NCI-H1417 treated with DMSO at 0.1 percent for 48 hours (cell line): ENCODE measurements at places on chromosomes 5 and 9.

- peak; percentile 78 for DNase-seq
Observed at GRCh38 chr5:13843175-13843846, 101.2 kb downstream of the DNAH5 start.

DNA sequence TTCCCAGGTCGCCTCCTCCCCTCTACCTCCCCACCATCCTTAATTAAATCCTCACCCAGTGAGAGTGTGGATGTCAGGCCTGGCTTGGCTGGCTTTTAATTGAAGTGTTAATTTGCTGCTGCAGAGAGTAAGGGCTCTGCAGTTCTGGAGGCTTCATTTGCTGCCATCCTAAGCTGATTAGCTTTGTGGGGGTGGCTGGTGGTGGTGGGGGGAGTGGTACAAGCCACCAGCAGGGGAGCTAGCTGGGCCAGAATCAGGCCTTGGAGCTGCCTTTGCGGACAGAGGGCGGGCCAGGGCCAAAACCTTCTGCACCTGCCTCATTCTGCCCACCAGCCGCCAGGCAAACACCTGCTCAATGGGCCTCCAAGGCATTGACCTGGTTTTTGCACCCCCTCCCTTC, 26.8 kb upstream of the TIFAB start:
- no peak for DNase-seq

GRCh38 chr5:178465228-178465860, 124.8 kb downstream of the COL23A1 start:
- no peak for DNase-seq

DNA sequence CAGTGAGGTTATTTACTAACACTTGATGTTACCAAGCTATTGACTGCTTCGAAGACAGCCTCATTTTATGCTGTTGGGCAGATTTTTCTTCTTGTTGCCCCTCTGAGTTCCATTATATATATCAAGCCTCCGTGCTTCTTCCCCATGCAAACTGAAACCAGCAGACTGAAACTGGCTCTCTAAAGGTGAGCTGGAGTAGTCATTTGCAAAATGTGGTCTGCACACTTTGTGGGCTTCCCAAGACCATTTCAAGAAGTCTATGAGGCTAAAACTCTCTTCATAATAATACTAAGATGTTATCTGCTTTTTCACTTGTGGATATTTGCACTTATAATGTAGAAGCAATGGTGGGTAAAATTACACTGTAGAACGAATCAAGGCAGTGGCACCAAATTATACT, 13.9 kb downstream of the SLC36A1 start:
- no peak for DNase-seq

GRCh38 chr5:61120534-61120933, 41.7 kb downstream of the SMIM15 start:
- DNase-seq: no peak

- DNase-seq: no peak
Observed at GRCh38 chr5:5592541-5592940, 170.1 kb downstream of the ICE1 start.

DNA sequence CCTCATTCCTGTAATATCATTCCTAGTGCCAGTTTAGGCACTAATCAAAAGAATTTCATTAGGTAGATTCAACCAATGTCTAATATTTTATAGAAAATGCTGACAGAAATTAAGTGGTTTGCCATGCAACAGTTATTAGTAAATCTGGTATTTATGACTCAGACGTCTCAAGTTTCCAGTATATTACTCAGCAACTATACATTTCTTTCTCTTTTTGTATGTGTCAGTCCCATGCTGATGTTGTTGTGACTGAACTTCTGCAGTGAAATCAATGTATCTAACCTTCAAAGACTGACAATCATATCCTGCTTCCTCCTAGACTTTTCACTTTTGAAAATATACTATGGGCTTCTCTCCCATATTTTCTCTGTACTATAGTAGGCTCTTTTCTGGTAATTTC, 822.5 kb downstream of the NR2F1-AS1 start:
- no peak for DNase-seq

GRCh38 chr5:6360323-6361072, 17.8 kb downstream of the MED10 start:
- DNase-seq: no peak

DNA sequence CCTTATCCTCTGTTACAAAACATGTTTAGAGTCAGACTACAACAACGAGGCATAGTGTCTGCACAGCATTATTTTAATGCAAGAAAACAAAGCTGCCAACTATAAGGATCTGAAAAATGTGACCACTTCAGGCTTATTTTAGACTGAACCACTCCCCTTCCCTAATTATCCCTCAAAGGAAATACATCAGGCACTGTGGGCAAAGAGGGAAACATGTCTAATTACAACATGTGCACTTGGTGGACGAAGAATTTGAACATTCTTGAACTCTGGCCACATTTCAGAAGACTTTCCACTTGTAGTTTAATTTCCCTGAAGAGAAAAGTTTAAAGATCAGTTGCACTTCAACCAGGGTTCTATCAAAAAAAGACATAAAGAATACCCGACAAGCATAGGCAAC, 3.8 kb downstream of the MTMR12 start:
- DNase-seq: no peak

DNA sequence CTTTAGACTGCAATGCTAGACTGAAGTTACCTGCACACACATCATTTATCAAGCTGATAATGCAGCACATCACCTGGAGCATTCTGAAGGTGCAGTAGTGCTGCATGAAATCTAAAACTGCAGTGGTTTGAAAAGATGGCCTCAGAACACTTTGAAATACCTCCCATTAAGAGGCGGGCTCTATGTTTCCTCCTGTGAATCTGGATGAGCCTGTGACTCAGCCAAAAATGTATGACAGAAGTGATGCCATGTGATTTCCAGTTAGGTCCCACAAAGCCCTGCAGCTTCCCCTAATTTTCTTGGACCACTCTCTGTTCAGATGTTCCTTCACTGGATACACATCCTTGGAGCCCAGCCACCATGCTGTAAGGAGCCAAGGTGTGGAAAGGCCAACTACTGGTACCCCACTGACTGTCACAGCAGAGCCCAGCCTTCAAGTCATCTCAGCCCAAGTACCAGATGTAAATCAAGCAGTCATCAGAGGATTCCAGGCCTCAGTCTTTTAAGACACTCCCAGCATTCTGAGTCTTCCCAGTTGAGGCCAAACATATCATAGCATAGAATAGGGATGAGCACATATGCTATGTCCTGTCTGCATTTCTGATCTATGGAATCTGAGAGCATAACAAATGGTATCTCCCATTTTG, 27.2 kb upstream of the DEPDC1B start:
- DNase-seq: no peak

DNA sequence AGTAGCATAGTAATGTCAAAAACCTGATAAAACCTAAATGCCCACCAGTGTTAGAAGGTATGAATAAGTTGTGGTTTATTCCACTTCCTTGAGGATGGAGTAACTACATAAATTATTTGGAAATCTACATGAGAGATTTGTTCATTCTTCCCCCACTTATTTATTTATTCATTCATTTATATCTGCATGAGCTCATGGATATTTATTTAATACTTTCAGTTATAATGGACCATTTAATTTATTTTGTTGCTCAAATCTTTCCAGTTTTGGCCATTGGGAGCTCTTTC, 223.8 kb upstream of the S1PR3 start:
- DNase-seq: no peak

- peak; percentile 5 for DNase-seq
Observed at GRCh38 chr5:64811050-64811640, 42.4 kb downstream of the CWC27 start.

- DNase-seq: no peak
Observed at GRCh38 chr9:136307215-136307750, 3.4 kb upstream of the CCDC187 start.

DNA sequence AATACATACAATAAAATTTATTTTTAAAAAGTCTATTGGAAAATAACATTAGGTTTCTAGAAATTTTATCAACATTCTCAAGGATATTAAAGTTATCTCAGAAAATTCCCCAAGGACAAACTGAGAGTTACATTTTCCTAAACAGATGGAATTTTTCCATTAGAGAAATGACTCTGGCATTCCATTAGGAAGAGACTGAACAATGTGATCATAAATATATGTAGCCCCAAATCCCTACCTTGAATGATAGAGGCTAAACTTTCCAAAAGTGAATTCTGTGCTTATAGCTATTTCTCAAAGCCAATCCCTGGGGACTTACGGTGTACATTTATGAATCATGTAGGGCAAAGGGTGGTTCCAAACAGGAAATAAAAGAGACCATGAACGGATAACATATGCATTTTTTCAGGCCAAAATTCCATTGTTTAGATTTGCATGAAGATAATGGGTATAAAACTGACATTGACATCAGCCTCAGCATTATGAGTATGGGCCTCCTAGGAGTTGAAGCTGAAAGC, 1181.0 kb upstream of the DMAC1 start:
- DNase-seq: no peak

DNA sequence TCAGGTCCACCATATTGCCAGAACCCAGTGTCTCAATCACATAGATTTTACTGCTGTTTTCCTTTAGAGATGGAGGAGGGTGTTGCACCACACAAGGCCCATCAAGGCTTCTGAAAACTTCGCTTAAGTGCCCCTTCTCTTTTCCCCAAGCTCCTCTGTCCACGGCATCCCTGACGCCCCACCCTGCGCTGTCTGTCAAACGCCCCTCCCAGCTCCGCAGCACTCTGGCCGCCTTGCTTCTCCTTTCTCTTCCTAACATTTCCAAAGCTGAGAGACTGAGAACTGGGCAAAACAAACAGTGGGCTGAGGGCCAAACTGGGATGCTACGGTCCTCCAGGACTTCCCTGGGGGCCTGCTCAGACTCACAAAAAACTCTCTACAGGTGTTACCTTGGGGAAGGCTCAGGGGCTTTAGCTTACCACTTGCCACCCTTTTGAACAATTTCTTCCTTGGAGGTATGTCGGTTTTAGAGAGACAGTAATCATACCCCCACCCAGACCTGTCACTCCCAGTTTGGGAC, 28.3 kb upstream of the ERGIC1 start:
- no peak for DNase-seq

GRCh38 chr5:35794684-35795375, 61.9 kb upstream of the IL7R start:
- no peak for DNase-seq

DNA sequence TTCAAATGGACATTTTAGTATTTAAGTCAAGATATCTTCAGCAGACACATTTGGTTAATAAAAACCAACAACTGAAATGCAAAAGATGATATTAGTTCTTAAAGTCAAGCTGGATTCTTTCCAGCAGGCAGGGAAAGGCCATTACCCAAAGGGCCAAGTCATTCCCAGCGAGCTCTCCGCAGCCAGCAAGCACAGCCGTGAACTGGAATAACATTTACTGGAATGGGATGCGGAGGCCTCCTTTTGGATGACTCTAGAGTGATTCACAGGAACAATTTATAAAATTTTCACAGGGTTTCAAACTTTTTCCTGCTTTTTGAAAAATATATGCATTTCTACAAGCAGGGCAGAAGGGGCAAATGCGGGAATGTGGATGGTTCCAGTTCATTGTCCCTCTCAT, 76.6 kb upstream of the DAB2 start:
- DNase-seq: no peak

- no peak for DNase-seq
Observed at GRCh38 chr5:151202381-151203139, 21.3 kb downstream of the CCDC69 start.

DNA sequence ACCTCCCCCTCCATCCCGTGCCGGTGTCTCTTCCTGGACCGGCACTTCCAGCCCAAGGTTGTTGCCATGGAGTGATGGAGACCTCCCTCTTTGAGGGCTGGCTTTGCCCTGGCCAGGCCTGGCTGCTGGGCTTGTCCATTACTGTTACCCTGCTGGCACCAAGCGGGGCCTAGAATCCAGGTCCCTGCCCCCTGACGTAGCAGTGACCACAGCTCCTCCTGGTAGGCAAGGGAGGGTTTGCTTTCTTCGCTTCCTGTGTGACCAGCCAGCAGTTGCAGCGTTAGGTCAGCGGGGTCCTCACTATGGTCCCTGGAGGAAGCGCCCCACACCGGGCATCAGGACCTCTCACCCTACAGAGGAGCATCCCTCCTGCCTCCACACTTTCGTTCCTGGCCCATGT, 146.7 kb upstream of the COL5A1 start:
- DNase-seq: no peak

- no peak for DNase-seq
Observed at GRCh38 chr5:173326501-173326960, 1.7 kb downstream of the STC2 start.

DNA sequence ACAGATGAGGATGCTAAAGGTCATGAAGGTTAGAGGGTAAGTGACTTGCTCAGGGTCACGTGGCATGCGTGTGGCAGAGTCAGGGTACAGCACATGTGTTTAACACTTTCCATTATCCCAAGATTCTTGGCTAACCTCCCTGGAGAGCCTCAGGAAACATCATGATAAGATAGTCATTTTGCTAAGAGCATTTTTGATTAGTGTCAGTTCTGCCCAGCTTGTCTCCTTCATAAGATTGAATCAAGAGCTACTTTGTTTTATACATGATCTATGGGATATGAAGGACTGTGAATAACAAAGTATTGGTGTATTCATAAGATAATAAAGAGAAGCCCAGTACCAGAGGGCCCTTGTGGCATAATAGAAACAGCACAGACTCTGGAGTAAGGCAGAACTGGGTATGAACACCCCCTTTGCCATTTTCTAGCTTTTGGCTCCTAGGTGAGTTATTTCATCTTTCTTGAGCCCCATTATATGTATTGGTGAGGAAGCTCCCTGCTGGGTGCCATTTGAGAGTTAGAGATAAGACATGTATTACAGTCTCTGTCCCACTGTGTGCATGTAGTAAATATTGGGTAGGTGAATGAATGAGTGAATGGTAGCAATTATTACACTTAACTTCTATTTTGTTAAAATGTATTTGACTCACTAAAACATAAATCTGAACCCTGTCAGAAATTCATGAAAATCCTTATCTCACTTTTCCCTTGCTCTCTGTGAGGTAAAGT, 16.1 kb downstream of the PTPDC1 start:
- no peak for DNase-seq

- no peak for DNase-seq
Observed at GRCh38 chr5:58012102-58012501, 447.8 kb downstream of the PLK2 start.

DNA sequence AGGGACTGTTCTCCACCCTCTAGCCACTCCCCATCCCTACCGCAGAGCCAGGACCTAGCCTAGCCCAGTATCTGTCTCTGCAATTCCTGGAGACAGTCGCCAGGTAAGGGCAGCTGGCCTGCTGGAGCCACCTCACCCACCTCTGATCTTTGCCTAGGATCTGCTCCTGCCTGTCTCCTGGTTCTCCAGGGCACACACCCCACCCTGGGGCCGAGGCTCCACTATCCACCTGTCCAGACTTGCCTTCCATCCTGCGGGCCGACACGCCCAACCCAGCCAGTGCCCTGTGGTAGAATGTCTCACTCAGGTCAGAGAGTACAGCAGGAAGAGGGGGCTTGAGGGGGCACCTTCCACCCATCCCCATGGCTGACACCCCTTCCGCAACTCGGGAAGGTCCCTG, 15.7 kb upstream of the AQP7 start:
- no peak for DNase-seq

DNA sequence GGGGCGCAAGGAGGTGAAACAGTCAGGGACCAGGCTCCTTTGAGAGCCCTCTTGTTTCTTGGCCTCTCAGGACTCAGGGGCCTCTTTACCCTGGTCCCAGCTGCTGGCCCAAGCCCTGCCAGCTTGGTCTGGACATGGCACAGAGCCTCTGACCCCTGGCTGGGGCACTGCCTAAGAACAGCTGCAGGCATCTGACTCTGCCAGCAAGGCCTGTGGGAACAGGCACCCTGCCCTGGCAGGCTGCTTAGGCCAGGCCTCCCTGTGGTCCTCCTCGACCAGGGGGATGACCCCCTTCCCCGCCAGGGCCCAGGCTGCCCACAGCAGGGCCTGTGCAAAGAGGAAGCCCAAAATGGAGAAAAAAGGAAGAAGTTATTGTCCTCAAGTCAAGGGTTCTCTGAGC, 25.5 kb downstream of the OLFML2A start:
- DNase-seq: no peak
